ENCODE measurements at places on chromosomes 5 and 9.

- DNase-seq: no peak
Observed at GRCh38 chr5:166004006-166004405, 2287.4 kb upstream of the WWC1 start.

- no peak for DNase-seq
Observed at GRCh38 chr5:113935453-113935852, 422.0 kb downstream of the YTHDC2 start.

- no peak for DNase-seq
Observed at GRCh38 chr9:86535406-86535915, 181.3 kb upstream of the TUT7 start.

- no peak for DNase-seq
Observed at GRCh38 chr5:127770272-127770671, 67.1 kb downstream of the CCDC192 start.

- no peak for DNase-seq
Observed at GRCh38 chr5:135076051-135076491, 42.0 kb upstream of the PITX1 start.

DNA sequence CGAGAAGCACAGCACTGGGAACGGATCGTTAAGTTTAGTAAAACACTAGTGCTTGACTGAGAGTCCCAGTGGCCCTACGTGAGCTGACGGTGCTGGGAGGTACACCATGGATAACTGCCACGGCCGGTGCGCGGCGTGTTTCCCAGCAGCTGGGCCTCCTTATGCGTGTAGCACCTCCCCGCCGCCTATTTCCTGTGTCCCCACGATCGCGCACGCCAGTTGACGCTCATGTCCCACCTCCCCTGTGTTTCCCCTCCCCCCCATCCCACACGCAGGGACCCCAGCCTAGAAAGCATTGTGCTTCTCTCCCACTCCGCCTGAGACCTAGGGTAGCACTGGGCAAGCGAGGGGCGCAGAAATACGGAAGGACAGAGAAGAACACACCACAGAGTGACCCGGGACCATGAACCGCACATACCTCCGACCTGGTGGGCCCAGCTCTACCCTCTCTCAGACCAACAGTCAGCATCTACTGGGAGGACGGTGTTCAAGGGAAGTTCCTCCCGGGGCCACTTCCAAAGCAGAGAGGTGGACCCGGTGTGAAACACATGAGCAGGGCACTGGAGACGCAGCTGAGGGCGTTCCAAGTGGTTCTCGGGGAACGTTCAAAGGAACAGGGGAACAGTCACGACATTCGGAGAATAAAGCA lies 45.6 kb downstream of the DBH start:
- no peak for DNase-seq

GRCh38 chr9:18137815-18138214 lies 336.1 kb upstream of the ADAMTSL1 start:
- DNase-seq: no peak

GRCh38 chr9:27870404-27870803 lies 297.1 kb upstream of the C9orf72 start:
- DNase-seq: no peak

DNA sequence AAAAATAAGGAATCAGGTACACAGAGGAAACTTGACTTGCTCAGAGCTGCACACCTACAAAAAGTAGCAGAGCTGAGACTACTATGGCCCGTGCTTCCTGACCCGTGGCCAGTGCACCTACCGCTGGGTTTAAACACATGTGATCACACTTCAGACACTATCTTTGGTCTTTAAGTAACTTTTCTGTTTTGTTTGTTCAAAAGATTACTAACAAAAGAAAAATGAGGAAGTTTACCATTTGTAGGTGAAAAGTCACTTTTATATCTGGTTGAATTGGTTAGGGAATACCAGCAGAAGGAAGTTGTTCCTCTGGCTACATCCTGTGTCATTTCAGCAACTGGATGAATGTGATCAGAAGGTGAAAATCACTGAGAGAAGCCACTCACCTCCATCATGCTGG lies 6.5 kb upstream of the SYK start:
- DNase-seq: no peak

GRCh38 chr9:36891341-36891811 lies 142.7 kb downstream of the PAX5 start:
- peak; percentile 81 for DNase-seq

GRCh38 chr5:54872810-54873209 lies 112.6 kb downstream of the ESM1 start:
- DNase-seq: no peak

DNA sequence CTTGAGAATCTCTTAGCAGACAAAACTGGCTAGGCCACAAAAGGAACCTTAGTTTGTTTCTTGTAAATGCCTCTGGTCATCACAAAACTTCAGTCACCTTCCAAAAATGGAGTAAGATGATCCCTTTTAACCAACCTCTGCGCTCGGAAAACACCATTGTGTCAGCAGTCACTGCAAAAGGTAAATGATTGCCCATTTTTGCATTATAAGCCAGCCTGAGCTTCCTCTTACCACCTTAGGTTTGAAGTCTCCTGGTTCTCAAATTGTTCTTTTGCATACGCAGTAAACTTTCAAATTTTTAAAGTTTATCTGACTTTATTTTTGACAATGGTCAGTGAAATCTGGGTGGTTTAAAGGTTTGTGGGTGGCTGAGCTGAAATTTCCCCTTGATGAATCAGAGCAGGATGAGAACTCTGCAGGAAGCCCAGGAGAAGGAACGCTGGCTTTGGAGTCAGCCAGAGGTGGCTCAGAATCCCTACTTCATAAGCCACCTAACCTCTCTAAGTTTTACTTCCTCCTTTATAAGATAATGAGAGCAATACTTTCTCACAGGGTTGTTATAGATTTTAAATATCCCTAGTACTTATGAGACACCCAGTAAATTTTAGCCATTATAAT lies 131.4 kb downstream of the MED10 start:
- no peak for DNase-seq

DNA sequence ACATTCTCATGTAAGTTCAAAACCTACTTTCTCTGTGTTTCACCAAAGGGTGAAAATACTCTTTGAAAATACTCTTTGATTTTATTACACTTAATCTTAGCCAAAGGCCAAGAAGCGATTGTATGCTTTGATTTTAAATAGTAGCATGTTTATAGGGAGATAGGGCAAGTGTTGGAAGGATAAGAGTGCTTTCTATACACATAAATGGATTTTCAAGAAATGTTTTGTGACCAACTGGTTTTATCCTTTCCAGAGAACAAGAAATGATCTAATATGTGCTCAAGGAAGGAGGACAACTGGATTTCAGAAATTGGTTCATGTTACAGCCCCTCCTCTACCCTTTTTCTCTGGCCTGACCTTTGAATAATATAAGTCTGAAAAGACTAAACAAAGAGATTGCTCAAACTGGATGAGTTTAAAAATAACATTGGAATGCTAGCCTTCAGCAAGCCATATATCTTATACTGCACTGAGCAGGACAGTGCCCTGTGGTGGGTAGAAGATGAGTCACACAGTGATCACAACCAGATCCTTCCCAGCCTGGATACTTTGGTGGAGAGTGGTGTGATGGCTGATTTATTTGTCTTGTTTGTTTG lies 13.1 kb downstream of the PALM2AKAP2 start:
- DNase-seq: no peak

DNA sequence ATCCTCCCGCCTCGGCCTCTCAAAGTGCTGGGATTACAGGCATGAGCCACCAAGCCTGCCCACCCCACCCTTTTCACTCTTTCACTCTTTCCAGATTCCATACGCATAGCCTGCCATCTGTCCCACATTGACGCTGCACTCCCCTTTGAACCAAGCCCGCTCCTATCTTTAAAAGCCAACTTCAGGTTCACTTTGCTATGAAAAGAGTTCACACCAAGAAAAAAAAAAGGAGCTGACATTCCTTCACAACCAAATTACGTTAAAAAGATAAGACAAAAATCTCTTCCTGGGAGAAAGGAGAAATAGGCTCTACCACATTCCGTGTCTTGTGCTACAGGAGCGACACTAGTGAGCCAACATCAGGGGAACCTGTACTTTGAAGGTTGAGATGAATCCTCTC lies 41.5 kb downstream of the DMRT1 start:
- no peak for DNase-seq

DNA sequence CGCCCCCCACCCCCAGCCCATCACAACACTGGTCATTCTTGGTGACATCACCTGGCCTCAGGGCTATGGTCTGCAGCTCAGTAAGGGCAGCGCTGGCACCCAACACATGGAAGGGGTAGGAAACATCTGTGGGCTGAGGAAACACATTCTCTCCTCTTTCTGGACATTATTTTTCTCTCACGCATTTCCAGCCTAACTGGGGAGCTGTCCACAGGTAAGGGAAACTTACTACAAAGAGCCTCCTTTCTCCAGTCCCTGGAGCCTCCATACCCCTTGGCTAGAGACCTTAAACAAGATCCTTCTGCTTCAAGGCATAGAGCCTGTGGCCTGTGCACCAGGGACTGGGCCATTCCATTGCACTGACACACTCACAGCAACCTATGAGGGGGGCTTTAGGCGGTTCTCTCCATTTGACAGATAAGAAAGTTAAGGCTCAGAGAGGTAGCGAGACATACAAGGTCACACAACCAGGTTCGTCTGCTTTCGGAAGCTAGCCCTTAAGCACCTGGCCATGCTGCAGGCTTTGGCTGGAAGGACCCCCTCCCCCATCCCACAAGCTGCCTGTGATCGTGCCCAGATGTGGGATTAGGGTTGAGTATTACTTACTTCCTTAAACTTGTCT lies 40.7 kb downstream of the CXXC5 start:
- DNase-seq: peak; percentile 59

DNA sequence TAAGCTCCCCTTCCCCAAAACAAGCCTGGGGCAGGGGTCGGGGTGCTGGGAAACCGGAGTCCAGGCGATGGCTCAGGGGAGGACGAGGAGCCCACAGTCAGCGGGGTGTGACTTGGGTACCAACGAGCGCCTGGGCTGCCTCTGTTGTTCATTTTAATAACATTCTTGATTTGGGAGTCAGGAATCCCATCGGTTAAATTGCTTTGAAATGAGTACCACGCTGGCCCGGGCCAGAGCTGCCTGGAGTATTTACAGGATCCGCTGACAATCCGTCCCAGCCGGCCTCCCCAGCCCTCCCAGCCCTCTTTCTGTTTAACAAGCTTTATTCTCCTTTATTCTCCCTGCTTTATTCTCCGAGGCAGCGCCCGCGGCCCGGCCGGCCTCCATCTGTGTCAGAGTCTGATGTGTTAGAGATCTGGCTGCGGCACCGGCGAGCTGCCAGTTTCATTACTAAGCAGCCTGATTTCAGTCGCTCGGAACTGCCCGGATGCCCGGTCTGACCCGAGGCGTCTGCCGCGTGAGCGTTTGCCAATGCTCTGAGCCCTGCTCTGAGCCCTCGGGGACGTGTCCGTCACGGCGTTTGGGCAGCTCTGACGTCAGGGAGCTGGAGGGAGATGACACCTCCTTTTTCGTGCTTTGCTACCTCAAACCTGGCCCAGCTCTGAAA lies 16.5 kb upstream of the QRFP start:
- peak; percentile 32 for DNase-seq

GRCh38 chr5:149041242-149041641 lies 21.6 kb downstream of the SH3TC2 start:
- DNase-seq: no peak

DNA sequence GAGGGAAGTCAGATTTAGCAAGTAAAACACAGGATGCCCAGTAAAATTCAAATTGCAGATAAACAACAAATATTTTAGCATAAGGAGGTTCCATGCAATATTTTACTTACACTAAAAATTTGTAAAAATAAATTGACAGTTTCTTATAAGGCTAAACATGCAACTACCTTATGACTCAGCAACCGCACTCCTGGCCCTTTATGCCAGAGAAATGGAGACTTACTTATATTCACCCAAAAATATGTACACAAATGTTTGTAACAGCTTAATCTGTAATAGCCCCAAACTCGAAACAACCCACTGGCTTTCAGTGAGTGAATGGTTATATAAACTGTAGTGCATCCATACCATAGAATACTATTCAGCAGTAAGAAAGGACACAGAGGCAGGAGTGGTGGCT lies 28.6 kb upstream of the TRIM14 start:
- DNase-seq: no peak

DNA sequence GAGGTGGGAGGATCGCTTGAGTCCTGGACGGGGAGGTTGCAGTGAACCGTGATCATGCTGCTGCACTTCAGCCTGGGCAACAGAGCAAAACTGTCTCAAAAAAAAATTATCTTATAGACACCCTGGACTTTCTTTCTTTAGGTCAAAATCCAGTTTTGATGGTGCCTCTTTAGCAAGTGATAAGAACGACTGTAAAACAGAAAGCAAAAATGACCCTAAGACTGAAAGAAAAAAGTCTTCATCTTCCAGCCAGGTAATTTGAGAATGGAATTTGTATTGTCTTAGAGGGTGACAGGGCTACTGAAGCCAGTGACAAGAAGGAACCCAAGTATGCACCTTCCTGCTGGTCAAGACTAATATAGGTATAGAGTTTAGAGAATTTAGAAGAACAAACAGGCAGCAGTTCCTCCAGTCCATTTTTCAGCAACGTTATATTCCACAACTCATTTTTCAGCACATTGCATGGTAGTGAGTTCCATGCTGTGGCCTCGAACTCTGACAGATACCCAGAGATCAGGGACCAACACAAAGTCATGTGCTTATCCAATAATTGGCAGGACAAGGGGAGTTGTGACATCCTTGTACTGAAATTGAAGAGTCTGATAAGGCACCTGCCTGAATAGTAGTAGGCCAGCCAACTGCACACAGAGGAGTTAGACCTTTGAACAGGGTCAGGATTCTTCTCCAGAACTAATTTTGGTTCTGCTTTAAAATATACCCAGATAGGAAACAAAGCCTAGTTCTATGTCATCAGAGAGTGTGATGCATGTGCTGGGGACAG lies 46.5 kb downstream of the GRAMD2B start:
- DNase-seq: no peak

DNA sequence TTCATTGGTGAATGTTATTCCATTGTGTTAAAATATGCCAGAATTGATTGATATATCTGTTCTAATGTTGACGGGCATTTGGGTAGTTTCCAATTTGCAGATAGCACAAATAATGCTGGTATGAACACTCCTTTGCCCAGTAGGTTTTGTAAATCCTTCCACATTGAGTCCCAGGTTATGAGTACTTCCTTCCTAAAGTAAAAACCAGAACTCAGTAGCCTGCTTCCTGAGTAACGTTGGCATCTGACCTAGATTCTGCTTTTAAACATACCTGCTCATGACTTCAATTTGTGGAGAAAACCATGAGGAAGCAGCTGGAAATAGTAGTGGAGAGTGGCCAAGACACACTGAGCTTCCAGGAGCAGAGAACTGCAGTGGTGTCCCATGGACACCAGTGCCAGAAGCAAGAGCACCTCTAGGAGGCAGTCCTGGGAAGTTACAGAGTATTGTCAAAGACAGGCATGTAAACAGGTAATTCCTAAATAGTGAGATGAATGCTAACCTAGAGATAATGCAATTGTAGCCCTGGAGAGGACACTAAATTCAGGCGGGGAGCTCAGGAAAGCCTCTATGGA lies 24.3 kb upstream of the RASGRF2 start:
- peak; percentile 4 for DNase-seq

DNA sequence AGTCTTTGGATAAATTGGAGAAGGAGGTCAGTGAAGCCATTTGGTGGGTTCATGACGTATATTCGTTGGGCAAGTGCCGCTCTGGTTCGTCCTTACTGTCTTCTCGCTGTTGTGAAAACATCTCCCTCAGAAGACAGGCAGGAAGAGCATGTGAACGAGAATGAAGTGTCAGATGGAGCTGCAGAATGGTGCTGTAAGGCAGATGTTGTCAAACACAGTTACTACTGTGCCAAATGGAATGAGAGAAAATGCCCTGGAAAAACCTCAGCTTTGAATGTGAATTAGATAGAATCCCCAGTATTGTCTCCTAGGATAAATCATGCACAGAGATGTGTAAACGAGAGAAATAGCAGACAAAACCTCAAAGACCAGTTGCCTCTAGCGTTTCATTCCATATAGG lies 121.5 kb downstream of the CAMK4 start:
- no peak for DNase-seq

Measured in NCI-H82 (cell line).